ENCODE measurements at places on chromosomes 11 and 22. TPM values are rescaled to one million over a fixed set of nuclear protein-coding genes. Genes with fewer than 3 reads are reported as not detected.

DNA sequence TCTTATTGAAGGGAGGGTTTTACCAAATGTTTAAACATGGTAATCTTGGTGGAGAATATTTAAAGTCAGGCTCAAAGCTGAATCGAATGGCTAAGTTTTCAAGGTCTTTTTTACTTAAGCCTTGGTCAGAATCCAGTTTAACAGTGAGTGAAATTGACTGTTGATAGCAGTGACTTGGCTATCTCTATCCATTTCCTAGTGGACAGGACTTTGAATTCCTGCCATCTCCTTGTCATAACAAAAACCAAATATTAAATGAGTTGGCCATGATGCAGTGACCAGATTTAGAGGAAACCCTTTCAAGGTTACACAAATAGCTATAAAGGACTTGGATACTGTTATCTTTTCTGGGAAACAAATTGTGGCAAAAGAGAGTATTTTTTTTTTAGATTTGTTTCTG is 92.0 kb downstream of the JRKL start:
- no peak for DNase-seq

PHLDB1 gene
- total RNA-seq, result 2.4 TPM

SCGB1C1 gene
- total RNA-seq, result not detected

- no peak for DNase-seq
These were observed 168.1 kb downstream of the ST3GAL4 start for GRCh38 chr11:126523441-126524205.

DNA sequence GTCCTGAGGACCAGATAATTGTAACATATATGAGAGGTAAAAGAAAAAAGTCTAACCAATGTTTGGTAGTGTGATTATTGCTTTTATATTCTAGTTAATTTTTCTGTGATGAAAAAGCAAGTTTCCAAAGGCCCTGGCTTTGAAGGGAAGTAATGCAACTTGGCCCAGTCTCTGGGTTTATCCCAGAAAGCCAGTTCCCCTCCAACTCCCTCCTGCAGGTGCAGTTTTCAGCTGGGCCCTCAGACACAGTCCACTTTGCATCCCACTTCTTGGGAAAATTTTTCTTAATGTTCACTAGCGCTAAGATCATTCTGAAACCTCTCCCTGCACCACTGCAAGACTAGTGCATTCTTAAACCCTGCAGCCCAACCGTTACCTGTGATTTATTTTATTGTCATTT is 586.8 kb downstream of the NTM start:
- DNase-seq, result no peak

PHOX2A gene
- total RNA-seq, result not detected

GRCh38 chr11:128949791-128950454 is 7.3 kb upstream of the TP53AIP1 start:
- DNase-seq, result no peak

DNA sequence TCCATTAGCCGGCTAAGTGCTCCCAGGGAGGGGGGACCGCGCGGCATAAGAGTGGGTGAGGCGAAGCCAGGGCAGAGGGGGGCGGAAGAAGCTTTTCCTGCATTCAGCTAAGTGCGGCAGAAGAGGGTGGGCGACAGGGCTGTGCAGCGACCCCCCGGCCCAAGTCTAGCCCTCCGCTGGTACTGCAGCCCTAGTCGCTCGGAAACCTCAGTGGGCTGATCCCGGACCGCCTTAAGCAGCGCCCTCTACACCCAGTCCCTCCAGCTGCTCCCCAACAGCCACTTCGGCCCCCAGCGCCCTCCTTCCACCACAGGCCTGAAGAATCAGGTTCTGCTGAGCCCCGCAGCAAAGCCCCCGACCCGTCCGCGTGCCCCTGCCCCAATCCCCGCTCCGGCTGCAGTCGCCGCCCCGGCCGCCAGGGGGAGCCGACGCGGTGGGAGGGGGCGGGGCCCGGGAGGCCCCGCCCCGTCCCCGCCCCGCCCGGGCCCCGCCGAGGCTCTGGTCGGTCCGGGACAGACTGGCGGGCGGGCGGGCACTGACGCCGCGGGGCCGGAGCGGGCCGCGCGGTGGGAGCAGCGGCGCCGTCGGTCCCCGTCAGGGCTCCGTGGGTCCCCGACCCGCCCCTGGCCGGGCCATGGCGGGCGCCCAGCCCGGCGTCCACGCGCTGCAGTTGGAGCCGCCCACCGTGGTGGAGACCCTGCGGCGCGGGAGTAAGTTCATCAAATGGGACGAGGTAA is at the start of gene PLCB3:
TSS of gene PLCB3 (plus strand) at position 515 of the 737 bp plus-strand sequence. CDS start at position 635, 120 bp downstream.
- peak; percentile 79 for DNase-seq

- DNase-seq, result no peak
These were observed 7.7 kb downstream of the LHFPL7 start for GRCh38 chr22:24938741-24939341.

DNA sequence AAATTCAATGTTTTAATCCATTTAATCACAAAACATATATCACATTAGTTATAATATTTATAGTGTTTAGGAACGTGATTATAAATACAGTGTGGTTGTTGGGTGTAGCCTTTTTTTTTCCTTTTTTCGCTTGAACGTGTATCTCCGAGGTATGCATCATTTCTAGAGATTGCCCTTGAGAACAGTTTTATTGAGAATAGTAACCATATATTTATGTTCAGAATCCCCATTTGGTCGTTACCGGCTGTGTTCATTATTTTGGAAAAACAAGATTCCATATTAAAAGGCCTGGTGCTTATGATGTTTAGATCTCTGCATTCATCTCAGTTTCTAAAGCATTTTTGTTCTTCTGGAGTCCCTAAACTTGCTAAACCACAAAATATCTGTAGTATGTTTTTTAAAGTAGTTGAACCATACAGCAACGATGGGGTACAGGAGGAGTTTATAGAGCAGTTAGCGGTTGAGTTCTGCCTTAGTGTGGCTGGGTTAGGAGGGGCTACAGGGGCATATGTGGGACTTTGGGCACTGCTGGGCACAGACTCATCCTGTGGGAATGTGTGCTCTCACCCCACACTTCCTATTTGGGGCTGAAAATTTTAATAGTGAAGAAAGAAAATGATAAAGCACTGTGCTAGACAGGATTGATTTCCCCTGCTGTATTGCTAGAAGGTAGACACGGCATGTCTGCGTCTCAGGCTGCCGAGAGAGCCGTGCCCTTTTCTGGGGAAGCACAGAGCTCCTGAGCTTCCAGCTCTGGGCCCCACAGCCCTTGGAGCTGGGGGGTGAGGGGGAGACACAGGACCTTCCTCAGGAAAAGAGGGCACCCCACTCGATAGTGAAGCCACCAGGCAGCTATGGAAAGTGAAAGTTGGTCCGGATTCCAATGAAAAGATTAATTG is 81.5 kb upstream of the PPARA start:
- no peak for DNase-seq

DENND6B gene
- 3.9 TPM for total RNA-seq

- no peak for DNase-seq
These were observed 53.2 kb upstream of the CRTAM start for GRCh38 chr11:122785031-122785541.

WNT11 gene
- total RNA-seq, result 0.28 TPM

PARVA gene
- 0.18 TPM for total RNA-seq

ADM2 gene
- total RNA-seq, result 3.5 TPM

MMP11 gene
- total RNA-seq, result 1.6 TPM

GRCh38 chr22:21710156-21710555 is 25.4 kb downstream of the YPEL1 start:
- no peak for DNase-seq

MS4A7 gene
- total RNA-seq, result 0.51 TPM

DNA sequence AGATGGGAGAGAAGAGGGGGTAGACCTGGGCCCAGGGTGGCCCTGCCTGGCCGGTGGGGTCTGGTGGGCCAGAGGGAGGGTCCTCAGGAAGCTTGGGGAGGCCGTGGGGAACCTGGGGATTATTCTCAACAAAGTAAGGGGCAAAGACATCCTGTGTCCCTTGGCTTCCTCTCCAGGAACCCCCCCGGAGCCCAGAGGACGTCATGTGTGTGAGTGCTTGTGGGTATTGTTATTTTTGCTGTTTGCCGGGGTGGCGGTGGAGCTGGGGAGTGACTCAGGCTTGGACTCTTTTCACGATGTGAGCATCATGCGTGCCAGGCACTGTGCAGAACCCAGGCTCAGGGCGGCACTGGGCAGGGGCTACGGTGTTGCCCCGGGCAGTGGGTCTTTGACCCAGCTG is 982 bp upstream of the SHANK3 start:
- DNase-seq, result no peak

Measured in CD8-positive, alpha-beta memory T cell (primary cell).